ENCODE measurements at places on chromosomes 6 and 20.

DNA sequence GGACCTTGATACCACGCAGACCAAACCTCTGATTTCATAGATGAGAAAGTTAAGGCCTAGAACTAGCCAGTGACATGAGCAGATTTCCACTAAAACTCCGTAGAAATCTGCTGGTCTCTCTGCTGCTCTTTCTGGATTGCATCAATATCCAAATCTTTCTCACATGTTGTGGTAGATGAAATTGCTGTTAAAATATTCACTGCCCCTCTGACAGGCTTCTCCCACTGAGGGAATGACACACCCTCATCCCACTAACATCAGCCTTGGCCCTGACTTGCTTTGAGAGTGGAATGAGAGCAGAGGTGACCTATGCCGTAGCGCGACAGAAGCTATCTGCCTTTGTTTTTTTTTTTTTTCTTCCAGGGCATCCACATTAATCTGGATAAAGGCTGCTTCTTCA, 20.4 kb upstream of the EXOC2 start:
- DNase-seq, result no peak

GRCh38 chr20:53839423-53840176, 230.8 kb downstream of the BCAS1 start:
- no peak for DNase-seq

DNA sequence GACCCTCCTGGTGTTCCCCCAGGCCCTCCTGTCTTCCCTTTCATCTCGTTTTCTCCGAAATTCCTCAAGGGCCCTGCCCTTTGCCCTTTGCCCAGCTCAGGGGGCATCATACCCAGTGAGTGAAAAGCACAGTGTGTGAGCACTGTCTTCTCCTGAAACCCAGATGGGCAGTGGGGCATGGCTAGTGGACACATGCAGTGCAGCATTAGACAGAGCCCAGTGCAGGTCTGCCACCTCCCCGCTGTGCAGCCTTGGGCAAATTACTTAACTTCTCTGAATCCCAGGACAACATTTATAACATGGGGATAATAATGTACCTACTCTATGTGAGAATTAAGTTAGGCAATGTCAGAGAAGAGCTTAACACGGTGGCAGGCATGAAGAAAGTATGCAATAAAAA, 1.3 kb downstream of the PRND start:
- no peak for DNase-seq

DNA sequence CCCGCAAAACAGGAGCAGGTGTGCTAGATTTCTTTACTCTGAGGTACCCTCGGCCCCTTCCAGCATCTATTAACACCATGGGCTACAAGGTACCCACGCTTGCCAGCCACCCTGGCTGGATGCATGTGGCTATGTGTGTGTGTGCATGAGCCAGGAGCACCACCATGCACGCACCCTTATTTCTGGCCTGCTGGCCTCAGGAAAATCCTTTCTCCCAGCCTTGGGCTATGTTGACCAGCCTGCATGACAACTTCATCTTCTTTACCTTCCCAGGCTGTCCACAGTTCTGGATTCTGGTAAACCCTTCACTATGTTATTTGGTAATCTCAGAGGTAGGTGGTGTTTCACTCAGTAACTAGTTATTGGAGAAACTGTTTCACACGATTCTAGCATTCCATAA, 40.4 kb downstream of the GPR6 start:
- DNase-seq, result no peak

- no peak for DNase-seq
Observed at GRCh38 chr20:41394931-41395666, 28.5 kb upstream of the EMILIN3 start.

- DNase-seq, result no peak
Observed at GRCh38 chr6:90088009-90088408, 193.7 kb downstream of the GJA10 start.

DNA sequence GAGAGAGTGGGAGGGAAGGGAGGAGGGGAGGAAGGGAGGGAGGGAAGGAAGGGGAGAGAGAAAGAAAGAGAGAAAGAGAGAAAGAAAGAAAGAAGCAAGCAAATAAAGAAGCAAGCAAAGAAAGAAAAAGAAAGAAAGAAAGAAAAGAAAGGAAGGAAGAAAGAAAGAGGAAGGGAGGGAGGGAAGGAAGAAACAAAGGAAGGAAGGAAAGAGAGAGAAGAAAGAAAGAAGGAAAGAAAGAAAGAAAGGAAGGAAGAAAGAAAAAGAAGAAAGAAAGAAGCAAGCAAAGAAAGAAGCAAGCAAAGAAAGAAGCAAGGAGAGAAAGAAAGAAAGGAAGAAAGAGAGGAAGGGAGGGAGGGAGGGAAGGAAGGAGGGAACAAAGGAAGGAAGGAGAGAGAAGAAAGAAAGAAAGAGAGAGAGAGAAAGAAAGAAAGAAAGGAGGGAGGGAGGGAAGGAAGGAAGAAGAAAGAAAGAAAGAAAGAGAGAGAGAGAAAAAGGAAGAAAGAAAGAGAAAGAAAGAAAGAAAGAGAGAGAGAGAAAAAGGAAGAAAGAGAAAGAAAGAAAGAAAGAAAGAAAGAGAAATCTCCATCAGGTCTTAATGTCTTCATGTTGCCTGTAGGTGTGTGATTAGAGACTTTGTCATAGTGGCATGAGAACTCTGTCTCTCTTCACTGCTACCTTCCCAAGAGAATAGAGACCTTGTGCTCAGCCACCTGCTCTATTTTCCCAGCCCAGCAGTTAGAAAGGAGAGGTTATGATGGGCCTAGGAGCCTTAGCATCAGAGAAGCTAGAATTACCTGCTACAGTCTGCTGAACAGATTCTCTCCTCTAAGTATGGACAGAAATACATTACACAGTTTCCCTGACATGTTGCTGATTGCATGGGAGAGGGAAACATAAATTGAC, 5.0 kb downstream of the SEMG1 start:
- no peak for DNase-seq

DNA sequence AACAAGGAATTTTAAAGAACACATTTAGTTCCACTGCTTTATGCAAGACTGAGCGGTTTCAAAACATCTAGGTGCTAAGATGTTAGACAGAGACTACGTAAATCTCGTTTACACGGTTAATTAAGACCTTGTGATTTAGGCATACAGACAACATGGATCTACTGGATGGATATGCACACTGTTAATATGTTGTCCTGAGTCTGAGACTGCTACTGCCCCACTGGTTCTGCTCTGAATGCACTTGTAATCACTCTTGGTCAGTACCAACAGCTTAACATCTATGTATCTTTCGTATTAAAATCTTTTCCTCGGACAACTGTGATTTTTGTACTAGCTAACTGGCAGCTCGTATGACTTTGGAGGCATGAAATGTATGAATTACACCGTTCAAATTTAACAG, 3.1 kb downstream of the MAN1A1 start:
- no peak for DNase-seq

DNA sequence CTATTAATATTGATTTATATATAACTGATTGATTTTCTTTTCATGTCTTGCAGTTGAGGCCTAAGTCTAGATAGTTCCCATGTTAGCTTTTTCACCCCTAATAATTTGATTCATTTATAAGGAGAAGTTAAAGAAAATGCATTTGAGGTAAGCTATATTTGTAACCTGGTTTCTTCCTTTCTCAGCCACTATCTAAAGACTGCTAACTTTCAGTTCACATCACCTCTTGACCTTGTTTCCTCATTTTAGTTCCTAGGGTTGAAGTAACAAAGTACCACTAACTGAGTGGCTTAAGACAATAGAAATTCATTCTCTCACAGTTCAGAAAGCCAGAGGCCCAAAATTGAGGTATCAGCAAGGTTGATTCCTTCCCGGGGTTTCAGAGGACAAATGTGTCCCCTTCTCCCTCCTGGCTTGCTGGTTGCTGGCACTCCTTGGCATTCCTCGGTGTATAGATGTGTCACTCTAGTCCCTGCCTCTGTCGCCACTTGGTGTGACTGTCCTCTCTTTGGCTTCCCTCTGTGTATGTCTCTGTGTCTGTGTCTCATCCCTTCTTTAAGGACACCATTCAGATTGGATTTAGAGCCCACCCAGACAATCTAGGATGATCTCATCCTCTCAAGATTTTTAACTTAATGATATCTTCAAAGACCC, 55.9 kb upstream of the C20orf144 start:
- DNase-seq, result no peak
